ENCODE measurements at places on chromosomes 11 and 22.
A peak's percentile ranks its signal among the peaks of the same experiment; 100 is the strongest.

DNA sequence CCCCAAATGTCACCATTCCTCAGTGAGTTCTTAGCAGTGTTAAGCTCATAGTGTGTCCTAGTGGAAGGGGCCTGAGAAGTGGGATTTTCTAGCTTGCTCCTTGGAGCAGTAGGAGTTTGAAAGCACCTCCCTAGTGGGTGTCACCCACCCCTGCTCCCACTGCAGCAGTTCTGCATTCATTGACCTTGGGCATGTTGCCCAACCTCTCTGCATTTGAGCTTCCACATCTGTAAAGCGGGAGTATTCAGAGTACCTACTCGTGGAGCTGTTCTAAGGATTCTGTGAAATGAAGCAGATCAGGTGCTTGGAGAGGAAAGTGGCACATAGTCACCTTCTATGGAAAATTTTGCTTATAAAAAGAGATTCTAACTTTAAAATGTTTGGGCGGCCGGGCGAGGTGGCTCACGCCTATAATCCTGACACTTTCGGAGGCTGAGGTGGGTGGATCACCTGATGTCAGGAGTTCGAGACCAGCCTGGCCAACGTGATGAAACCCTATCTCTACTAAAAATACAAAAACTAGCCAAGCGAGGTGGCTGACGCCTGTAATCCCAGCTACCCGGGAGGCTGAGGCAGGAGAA, 16.9 kb downstream of the LMO2 start:
- no peak for DNase-seq

GRCh38 chr11:14331476-14332136, 27.4 kb downstream of the RRAS2 start:
- no peak for DNase-seq

DNA sequence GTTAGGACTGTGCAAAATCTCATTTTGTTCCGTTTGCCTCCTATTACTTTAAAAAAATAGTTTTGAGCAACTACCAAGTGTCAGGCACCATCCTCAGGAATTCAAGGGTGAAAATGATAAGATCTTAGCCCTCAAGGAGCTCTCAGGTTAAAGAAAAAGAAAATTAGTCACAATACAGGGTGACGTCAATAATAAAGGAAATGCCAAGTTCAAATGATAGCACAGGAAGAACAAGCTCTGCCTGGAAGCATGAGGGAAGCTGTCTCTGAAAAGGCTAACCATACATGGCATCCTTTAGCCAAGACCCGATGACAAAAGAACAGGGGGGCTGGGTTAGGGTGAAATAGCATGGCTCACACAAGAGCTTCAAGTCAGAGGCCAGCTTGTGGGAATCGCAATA, 11.1 kb upstream of the MPZL2 start:
- no peak for DNase-seq

DNA sequence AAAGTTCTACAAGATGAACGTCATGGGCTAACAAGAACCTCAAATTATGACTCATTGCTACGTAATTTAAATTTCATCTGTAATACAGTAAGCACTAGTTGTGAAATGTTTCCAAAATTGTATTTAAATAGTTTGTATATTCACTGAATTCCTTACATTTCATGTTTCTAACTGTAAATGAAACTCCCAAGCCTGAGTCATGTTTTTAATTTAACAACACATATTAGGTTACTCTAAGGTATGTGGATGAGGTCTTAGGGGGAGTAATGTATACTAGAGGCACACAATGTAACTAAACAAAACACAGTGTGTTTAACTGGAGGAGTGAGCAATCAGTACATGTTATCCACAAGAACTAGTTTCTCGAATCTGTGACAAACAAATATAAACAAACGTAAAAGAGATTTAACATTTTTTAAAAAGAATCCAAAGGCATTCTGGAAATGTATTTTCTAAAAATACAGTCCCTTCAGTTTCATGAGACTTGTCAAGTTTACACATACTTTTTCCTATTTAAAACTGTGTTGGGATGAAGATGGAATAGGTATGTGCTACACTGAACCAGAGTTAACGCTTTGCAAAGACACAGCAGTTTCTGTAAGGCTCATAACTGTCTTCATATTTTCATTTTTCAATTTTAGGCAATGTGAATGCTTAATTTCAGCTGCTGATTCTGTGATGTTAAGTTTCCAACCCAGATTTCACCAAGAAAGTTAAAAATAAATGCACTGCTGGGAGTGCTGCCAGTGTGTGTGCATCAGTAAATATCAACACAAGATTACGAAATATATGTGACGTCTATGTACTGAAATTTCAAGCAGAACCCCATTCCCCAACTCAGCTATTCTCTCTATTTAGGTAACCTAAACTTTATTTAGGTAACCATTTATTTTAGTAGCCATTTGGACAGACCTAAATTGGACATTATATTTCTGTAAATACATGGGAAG, 52.6 kb downstream of the PITPNB start:
- DNase-seq, result no peak

GRCh38 chr11:77082838-77083565, 16.2 kb downstream of the CAPN5 start:
- DNase-seq, result no peak

DNA sequence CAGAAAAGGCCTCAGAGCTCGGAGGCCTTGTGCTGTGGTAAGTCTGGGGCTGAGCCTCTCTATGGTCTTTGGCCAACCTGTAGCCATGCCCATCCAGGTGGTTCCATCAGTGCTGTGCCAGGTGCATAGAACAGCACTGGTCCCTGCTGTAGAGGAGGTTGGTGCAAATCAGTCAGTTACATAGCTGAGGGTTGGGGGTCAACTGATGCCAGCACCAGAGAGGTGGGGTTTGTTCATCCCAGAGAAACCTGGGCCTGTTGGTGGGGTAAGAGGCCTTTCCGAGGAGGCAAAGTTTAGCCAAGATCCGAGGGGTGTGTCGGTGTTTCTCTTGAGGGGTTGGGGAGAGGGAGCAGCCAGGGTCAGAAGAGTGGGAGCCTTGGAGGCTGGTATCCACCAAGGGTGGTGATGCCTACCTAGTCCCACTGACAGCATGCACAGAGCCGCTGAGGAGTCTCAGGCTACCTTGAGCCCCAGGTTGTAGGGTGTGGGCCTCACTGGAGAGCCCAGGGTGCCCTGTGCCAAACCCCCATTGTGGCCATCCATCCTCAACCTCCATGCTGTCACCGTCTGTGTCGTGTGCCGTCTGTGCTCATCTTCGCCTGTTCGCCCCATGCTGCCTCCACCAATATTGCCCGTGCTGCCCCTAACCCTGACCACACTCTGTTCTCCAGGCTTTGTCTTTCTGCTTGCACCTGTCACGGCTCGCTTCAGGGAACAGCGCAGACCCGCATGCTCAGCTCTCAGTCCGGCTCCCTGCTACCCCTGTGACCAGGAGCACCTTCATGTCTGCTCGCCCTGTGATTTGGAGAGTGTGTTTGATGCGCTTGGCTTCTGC, 78.7 kb upstream of the SUSD2 start:
- DNase-seq, result no peak

DNA sequence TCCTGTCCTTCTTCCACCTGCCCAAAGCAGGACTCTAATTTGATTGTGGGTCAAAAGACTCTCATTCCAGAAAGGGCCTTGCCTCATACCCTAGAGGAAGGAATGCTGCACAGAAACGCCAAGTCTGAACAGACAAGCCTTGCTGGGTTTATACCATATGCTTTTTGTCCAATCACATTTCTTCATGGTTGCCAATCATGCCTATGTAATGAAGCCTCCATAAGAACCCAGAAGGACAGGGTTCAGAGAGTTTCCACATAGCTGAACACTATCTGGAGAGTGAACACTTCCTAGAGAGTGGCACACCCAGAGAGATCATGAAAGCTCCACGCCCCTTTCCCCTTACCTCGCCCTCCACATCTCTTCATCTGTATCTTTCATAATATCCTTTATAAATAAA, 4.8 kb upstream of the SAA2 start:
- no peak for DNase-seq

DNA sequence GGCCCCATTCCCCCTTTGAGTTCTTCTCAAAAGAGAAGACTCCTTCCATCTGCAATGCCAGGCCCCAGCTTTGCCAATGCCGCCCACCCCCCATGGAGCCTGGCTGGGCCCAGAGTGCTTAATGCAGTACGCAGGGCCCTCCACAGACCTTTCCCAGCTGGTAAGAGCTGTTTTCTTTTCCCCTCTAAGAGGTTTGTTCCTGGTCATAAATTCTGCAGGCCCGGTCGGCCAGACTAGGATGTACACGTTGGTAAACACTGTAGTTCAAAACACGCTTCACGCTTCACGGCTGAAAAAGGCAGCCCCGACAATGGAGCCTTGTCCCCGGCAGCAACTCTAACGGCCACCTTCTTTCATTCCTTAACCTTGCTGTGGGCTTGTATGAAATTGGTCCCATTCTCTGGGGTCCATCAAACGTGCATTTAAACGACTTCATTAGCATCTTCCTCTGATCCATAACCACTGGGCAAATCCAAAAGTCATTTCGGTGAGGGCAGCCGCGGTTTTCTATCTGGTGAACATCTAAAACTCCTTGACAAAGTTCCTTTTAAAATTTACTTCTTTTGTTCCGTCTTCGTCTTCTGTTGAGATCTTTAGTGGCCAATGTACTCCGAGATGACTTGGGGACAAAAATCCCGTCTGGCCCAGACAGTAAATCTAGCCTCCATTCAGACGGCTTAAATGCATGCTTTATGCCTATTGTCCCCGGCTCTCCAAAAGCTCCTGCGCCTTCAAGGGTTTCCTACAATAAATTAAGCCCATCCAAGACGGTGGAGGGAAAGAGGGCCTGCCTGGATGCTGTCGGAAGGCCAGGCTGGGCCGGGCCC, 60.0 kb upstream of the MYEOV start:
- DNase-seq, result no peak

- no peak for DNase-seq
Measured at GRCh38 chr22:43501878-43502277, 90.1 kb downstream of the MPPED1 start.

DNA sequence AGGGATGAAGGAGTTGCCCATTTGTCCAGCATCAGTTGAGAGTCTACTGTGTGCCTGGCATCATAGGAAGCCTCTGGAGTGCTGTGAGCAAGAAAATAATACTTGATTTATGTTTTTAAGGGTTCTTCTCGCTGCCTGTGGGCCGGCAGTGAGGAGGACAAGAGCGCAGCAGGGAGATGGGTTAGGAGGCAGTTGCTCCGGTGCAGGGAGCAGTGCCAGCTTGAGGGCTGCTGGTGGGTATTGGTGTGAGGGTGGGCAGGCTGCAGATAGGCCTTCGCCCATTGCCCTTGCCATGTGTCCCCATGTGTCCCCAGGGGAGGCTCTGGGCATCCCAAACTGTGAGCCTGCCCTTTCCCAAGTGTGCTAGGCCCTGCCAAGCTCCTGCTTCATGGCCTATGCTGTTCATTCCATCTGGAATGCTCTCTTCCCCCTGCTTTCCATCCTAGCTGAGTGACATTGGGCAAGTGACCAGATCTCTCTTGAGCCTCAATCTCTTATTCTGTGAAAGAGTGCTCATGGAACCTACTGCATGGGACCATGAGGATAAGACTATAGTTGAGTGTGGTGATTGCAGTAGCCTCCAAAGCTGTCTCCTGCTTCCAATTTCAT, 19.8 kb downstream of the BMAL1 start:
- DNase-seq, result no peak

DNA sequence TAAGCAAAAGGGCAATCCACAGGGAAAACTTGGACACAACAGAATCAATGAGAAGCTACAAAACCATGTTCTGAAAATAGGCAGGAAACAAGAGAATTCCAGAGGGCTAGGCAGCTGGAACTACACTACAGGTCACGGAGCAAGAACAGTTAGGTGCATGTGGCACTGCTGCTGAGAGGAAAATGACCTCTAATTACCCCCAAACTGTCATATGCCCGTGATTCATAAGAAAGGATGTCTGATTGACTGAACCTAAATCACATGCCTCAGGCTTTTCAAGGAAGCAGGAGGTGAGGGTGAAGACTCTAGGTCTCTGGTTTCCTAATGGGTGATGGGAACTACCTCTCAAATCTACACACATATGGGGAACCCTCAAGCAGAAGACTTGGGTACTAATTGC, 17.9 kb upstream of the RRAS2 start:
- DNase-seq, result no peak

GRCh38 chr11:106794058-106794457, 224.2 kb downstream of the GUCY1A2 start:
- DNase-seq, result no peak

GRCh38 chr22:19361501-19362103, 69.9 kb downstream of the HIRA start:
- DNase-seq, result peak; percentile 33

DNA sequence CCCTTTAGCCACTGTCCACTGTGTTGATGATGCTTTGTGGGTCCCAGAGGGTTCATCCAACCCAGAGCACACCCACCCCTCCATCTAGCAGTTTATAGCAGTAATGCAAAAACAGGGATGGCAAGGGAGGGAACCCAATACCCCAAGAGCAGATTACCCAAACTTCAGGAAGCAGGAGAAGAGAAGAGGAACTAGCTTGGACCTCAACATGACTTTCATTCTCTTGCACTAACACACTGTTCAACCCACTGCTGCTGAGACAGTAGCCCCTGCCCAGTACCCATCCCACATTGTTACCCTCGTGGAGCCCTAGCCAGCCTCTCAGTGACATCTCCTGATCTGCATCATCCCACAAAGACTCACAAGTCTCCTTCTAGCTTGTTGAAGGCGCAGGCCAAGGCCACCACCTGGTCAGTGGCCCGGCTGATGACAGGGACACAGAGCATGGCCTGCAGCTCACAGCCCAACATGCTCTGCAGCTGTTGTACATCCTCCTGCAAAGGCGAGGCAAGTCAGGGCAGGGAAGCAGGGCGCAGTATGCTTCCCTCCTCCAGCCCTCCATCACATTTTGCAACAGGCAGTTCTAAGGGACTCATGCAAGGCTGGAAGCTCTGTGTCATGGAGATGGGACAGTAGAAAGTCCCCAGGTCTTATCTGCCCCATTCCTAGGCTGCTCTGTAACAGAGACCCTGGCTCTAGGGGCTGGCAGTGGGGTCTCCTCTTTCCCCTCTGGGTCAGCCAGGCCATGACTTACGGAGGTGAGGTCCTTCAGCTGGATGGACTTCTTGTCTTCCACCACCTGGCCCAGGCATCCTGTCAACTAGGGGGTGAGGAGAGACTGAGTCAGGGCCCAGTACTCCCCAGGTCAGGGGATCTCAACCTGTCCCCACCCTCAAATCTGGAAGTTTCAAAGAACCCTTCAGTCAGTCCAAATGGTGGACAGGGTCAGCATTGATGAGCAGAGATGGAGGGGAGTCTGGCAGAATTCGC, 85.5 kb downstream of the PDE2A start:
- no peak for DNase-seq

- DNase-seq, result peak; percentile 51
Measured at GRCh38 chr11:15053191-15053685, 20.2 kb upstream of the CALCB start.

- DNase-seq, result no peak
Measured at GRCh38 chr22:16922076-16922475, 85.9 kb downstream of the GAB4 start.
